ENCODE measurements at places on chromosomes 6 and 20.

- DNase-seq = no peak
These were observed 40.3 kb downstream of the UBR2 start for GRCh38 chr6:42604150-42604549.

GRCh38 chr6:116215414-116215813 is 38.5 kb downstream of the TSPYL4 start:
- DNase-seq = peak; percentile 58

DNA sequence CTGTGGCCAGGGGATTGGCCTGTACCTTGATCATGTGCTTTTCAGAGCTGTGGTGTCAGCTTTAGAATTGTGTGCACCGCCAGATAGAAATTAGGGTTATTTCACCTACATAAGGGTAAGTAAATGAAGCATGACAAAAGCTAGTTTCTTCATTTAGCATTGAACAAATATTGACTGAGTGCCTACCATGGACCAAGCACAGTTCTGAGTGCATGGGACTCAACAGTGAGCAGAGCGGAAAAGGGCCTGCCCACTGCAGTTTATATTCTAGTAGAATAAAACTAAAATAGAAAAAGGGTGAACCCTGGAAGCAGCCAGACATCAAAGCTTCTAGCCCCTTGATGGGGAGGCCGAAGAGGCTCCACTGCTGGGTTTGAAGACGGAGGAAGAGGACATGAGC is 25.6 kb downstream of the ECT2L start:
- no peak for DNase-seq

GRCh38 chr6:16697437-16698161 is 63.7 kb downstream of the ATXN1 start:
- peak; percentile 65 for DNase-seq

DNA sequence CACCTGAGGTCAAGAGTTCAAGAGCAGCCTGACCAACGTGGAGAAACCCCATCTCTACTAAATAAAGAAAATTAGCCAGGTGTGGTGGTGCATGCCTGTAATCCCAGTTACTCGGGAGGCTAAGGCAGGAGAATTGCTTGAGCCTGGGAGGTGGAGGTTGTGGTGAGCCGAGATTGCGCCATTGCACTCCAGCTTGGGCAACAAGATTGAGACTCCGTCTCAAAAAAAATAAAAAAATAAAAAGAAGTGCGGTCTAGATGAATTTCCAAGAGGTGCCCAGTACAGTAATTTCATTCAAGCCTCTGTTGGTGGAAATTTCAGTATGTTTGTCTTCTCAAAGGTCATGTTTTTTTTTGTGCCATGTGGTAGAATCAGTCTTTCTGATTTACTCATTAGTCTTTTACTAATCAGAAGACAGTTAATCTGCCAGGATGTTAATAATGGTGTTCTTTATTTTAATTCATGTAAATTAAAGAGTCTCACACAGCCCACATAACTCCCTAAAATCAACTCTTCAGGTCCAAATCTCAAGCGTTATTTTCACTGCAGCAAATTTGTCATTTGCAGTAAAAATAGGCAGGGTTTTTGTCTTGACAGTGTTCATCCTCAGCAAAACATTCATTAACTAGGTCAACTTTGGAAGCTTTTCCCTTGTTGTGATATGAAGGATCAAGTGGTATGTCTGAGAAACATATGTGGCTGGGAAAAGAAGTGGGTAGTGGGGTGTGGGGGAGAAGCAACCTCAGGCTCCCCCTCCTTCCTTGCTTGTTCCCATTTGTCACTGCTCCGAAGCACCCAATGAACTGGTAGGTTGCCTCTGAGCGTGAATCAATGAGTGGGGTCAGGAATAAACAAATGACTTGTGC is 13.3 kb downstream of the TP53INP2 start:
- no peak for DNase-seq

GRCh38 chr20:1696521-1697209 is 39.1 kb upstream of the SIRPG start:
- no peak for DNase-seq

DNA sequence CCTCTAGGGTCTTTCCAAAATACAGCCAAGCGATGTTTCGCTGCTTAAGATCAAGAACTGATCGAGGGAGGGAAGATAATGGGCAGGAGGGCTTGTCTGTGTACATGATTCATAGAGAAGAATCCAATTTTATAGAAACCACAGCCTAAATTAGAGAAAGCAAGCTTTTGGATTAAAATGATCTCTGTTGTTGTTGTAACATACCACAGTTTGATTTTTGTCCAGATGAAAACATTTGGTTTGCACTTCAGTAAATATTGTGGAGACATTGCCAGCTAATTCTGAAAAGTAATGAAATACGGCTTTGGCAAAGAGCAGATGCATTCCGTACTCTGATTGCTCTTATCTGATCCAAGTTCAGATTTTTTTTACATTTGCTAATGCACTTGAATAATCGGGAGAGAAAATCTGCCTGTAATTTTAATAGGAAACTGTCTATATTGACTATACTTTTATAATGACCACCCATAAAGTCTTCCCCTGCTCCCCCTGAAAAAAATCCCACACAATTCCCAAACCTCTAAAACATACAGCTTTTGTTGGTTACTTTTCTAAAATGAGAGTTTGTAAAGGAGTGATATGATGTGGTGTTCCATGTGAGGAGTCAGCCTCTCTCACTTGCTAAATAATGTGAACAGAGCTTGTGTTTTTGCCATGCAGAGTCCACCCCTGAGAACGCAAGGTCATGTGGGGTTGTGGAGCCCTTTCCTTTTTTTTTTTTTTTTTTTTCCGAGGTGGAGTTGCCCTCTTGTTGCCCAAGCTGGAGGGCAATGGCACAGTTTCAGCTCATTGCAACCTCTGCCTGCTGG is 199.9 kb downstream of the DTNBP1 start:
- peak; percentile 74 for DNase-seq

GRCh38 chr6:26296857-26297648 is 67.9 kb upstream of the BTN3A2 start:
- DNase-seq = peak; percentile 28

DNA sequence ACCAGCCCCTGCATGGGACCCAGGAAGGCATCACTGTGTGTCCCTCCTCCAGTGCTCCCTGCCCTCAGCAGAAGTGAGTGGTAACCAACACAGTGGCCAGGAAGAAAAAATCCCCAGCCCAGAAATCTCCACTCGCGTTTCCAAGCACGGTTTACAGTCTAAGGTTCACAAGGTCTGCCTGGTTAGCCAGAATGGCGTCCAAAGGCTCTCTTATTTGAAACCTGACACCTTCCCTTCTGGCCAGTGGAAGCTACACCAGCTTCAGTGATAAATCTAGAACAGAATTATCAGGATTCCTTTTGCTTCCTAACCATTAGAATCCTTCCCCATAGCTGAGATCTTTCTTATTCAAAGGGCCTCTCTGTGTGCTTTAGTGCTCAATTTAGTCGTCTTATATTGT is 9.2 kb downstream of the LY86 start:
- no peak for DNase-seq

DNA sequence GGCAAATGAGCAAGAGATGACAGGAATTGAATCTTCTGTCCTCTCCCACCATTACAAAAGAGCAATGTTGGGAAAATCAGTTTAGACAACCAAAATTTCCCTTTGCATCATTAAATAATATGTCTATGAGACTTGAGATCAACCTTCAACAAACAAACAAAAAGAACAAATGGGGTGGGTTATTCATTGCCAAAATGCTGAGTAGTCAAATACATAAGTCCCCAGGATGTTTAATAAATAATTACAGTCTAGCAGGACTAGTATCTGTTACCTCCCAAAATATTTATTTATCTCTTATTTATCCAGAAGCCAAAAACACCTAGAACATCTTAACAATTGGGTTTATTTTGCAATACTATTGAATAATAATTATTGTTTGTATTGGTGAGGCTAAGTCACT is 16.2 kb upstream of the IRAK1BP1 start:
- DNase-seq = no peak

GRCh38 chr6:63347599-63347998 is 27.8 kb upstream of the LGSN start:
- peak; percentile 91 for DNase-seq

- no peak for DNase-seq
These were observed 917 bp downstream of the C6orf120 start for GRCh38 chr6:169702840-169703246.

DNA sequence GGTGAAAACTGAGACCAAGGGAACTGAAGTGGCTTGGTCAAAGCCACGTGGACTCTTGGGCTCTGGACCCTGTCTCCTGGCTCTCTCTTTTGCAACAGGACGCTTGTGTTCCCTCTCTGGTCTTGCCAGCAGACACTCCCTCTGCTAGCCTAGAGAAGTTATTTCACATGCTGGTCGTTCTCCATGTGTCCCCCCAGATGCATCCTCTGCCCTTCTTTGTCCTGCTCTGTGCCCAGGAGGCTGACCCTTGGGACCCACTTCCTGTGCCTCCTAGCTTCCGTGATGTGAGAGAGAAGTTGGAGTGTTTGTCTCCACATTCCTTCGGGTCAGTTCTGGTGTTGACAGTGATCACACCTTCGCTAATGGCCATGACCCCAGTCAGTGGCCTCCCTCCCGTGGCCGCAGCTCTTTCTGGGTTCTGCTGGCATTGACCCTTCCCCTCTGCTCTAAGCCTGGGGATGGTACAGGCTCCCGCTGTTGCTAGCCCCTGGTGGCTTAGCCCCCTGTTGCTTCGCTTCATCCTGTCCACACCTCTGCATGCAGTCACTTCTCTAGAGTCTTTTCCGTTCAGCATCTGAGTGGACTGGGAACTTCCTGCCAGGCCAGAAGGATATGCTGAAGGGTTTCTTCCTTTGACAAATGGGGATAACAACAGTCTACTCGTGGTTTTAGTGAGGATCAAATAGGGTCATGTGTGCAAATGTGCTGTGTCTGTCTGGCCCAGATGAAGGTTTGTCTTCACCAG is 70.1 kb upstream of the BMP2 start:
- DNase-seq = no peak

DNA sequence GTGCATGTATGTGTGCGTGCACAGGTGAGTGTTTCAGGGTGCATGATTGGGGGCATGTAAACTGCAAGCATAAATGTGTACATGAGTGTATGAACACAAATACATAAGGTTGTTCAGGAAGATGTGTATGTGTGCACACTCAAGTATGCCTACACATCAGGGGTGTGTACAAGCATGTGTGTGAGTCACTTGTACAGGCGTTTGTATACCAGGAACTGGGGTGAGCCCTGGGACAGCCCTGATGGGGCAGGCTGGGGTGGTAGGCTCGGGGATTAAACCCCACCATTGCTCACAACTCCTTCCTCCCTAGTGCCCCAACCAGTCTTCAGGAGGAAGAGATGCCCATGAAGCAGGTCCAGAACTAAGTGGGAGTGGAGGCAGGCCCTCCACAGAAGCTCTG is 4.3 kb downstream of the CRIP3 start:
- DNase-seq = no peak

DNA sequence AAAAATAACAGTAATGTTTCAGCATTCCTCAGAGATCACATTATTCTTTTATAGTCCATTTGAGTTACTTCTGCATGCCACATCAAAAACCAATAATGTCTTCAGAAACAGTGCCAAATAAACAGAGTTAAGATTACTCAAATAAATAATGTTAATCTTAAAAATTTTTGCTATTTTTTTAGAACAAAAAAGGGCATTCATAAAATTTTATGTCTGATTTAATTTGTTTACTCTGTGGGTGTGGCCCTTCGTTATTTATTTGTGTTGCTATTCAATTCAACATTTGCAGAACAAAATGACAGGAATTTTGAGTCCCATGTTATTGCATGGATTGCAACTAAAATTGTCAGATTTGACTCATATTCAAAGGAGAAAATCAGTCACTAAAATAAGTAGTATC is 18.7 kb upstream of the TBC1D32 start:
- no peak for DNase-seq

DNA sequence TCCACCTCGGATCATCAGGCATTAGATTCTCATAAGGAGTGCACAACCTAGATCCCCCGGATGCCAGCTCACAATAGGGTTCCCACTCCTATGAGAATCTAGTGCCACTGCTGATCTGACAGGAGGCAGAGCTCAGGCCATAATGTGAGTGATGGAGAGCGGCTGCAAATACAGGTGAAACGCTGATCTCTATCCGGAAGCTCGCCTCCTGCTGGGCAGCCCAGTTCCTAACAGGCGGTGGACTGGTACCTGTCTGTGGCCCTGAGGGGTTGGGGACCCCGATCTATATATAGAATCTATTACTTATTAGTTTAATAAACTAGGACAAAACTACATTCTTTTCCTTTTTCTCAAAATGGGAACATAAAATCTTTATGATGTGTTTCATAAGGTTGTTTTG is 741.9 kb downstream of the RFPL4B start:
- DNase-seq = no peak

- peak; percentile 16 for DNase-seq
These were observed 79.0 kb upstream of the LAMA2 start for GRCh38 chr6:128803911-128804310.

GRCh38 chr6:27582928-27583725 is 110.2 kb upstream of the ZNF184 start:
- DNase-seq = peak; percentile 69

DNA sequence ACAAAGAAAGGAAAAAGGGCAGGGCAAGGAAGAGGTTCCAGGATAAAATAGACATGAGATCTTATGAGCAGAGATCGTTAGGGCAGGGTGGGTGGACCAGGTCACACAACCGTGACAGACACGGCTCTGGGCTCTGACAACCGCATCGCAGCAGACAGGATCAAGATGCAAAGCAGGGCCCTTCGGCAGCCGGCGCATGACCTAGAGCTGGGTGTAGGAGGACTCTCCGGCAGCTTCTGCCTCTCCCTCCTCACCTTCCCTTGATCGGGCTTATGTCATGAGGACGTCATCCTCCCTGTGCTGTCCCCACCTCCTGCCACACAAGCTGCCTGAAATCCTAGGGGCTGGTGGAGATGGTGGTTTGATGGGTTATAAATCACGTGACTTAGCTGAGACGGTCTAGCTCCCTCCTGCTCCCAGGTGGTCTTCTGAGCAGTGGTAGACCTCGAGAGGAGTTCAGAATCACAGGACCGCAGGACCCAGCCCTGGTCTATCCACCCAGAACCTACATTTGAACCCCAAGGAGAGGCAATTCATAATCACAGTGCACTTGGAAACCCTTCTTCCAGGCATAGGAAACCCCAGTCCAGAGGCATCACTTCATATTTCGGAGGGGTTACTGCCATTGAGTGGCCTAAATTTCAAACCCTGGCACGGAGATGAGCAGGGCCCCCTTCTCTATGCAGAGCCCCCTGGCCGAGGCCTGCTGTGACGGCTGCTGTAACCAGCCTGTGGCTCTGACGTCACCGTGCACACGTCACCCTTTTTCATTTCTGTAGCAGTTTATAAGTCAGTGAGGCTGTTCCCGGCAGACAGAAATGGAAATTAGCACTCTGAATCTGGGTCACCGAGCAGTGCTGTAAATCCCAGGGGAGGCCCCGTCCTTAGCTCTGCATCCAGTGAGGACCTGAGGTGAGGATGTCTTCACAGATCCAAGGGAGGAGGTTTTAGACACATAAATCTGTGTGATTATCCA is 8.7 kb upstream of the CCR6 start:
- DNase-seq = no peak

DNA sequence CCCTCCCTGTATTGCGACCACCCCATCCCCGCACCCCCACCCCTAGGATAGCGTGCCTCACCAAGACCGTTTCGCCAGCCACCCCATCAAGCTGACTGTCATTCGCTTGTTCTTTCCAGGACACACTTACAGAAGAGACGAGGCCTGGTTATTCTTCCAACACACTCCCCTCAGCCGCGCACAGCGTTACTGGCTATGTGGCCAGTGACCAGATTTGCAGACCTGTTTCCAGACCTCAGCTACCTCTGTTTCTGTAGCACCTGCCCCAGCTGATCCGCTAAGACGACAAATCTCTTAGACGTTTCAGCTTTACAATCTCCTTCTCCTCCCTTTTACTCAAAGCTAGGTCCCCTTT is 26.1 kb downstream of the HLA-F start:
- no peak for DNase-seq

Measured in fibroblast of skin of right biceps (primary cell).